ENCODE measurements at places on chromosomes 5 and 9.

DNA sequence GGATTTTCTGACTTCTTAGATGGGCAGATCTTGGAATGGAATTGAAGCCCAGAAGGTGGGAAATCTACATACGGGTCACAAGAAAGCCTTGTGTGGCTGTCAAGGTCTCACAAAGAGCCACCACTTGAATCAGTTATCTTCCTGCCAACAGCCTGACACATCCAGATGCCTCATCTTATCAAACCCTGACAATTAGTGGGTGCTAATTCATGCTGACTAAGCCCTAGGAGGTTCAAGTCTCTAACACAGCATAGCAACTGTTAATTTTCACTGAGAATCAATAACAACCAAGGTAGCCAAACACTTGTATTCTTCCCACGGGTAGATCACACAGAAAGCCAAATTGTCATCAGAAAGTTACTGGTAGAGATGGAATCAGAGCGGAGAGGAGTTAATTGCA is 222.2 kb downstream of the TMEM167A start:
- DNase-seq: no peak

GRCh38 chr9:120490888-120491595 is 88.9 kb downstream of the CDK5RAP2 start:
- DNase-seq: no peak

DNA sequence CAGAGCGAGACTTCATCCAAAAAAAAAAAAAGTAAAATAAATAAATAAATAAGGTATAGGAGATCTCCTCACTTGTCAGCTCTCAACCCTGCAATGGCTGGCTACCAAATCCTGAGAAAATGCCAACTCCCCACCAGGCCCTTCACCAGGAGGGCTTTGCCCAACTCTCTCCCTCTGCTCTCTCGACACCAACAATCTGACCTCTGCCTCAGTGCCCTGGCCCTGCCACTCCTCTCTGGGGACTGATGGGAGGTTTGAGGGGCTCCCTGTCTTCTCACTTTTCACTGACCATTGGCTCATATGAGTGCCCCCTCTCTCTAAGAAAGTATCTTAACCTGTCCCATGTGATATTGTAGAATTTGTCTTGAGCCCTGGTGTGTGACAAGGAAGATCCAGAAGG is 52.6 kb upstream of the SH3PXD2B start:
- DNase-seq: peak; percentile 62

GRCh38 chr9:75417471-75417870 is 329.2 kb downstream of the OSTF1 start:
- DNase-seq: no peak

- no peak for DNase-seq
These were observed 270.4 kb upstream of the TUT7 start for GRCh38 chr9:86624630-86625029.

DNA sequence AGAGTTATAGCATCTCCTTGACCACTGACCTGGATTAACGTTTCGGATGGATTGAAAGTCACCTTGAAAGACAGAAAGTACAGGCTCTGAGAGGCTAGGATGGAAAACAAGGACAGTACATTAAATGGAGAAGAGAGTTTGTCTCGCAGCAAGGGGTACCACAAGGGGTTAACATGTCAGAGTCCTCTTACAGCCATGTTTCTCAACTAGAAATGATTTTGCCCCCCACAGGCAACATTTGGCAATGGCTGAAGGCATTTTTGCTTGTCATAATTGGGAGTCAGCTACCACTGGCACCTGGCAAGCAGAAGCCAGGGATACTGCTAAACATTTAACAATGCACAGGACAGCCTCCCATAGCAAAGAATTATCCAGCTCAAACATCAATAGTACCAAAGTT is 90.8 kb upstream of the EQTN start:
- DNase-seq: no peak

GRCh38 chr9:123269281-123269680 is 895 bp upstream of the STRBP start:
- no peak for DNase-seq

- DNase-seq: no peak
These were observed 765 bp downstream of the MARCHF6 start for GRCh38 chr5:10354048-10354872.

GRCh38 chr5:56647099-56647850 is 168.1 kb upstream of the MAP3K1 start:
- DNase-seq: no peak

DNA sequence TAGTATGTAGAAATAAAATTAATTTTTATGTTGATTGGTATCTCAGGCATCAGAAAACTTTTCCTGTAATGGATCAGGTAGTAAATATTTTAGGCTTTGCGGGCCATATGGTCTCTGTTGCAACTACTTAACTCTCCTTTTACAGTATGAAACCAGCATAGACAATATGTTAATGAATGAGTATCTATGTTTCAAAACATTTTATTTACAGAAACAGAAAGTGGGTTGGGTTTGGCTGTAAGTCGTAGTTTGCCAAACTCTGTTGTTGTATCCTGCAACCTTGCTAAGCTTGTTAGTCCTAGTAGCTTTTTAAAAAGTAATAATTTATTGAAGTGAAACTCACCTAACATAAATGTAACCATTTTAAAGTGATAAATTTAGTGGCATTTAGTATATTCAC is 132.1 kb downstream of the NR3C1 start:
- DNase-seq: no peak

- DNase-seq: no peak
These were observed 217.2 kb downstream of the IRX2 start for GRCh38 chr5:2534251-2534650.

DNA sequence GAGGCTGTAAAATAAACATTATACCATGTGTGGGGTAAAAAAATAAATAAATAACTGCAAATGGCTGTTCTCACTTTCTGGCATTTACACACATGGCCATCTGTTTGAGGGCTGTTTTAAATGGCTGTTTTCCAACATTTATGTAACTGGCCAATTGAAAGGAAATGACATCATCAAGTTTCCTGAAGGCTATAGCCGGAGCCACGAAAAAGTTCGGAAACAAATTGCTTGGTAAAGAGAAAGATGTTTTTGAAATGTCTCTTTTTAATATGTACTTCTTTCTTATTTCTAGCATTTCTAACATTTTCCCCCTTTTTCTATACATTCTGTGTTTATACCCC is 95.4 kb upstream of the DAB2 start:
- DNase-seq: no peak
